ENCODE measurements at places on chromosomes 5 and 9.

DNA sequence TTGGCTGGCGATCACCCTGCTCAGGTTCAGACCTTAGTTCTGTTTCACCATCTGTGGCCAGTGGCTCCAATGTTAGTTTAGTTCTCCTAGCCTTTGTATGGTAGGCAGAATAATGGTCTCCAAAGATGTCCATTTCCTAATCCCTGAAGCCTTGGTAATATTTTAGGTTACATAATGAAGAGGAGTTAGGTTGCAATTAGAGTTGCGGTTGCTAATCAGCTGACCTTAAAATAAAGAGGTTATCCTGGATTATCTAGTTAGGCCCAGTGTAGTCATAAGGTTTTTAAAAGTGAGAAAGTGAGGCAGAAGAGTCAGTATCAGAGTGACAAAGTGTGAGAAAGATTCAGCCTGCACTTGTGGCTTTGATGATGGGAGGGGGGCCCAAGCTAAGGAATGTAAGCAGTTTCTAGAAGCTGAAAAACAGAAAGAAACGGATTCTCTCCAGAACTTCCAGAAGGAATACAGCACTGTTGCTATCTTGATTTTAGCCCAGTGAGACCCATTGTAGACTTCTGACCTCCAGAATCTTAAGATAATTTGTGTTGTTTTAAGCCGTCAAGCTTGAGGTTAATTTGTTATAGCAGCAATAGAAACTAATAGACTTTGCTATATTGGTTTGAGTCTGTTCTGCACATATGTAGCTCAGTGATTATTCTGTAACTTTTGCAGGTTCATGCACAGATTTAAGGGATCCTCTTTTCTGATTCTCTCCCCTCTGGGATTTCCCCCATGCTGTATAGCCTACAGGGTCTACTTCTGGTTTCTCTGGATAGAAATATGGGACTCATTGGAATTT is 21.6 kb downstream of the LNPEP start:
- DNase-seq = no peak

DNA sequence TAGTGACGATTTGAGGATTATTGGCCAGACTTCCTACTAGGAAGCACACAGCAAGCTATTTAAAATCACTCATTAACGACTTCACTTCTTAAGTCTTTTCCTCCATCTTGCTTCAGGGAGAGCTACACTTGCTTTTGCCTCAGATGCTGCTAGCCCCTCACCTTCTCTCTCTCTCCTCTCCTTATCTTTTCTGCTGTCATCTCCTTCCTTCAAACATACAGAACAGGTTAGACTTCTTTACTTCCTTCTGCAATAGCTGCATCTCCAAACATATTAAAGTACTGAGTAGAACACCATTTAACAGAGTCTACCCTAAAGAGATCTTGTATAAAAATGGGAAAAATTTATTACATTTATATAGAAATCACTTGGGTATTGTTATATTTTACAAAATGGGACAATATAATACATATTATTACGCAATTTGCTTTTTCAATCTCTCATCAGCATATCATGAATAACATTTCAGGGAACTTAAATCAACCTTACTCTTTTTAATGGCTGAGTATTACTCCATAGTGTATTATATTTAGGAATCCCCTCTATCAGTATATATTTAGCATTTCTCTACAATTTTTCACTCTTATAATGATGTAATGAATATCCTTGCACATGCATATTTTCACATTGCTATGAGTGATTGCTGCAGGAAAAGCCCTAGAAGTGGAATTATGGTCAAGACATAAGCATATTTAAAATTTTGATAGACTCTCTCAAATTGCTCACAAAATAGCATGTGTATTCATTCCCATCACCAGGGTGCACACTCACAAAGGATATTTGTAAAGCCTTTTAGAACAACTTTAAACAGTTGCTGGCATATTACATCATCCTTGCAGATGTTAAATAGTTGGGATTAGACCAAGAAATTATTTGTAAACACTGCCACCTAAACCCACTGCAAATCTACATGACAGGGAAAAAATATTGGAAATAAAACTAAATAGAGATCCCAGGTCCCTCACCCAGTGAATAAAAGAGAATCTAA is 164.5 kb upstream of the NFIB start:
- no peak for DNase-seq

GRCh38 chr9:126393876-126394275 is 67.2 kb downstream of the MVB12B start:
- DNase-seq = no peak

GRCh38 chr5:78280261-78280660 is 14.2 kb downstream of the AP3B1 start:
- no peak for DNase-seq

DNA sequence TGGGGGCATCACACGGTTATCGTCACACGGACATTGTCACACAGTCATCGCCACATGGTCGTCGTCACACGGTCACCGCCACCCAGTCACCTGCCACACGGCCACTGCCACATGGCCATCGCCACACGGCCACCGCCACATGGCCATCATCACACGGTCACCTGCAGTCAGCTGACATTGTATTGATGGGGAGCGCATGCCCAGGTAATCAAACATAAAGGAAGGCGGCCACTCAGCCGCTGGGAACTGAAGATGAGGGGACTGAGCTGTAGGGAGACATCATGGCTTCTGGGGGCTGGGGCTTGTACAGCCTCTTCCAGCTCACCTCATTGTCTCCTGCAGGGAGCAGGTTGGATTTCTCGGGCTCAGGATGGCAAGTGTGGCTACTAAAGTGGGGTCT is 49.2 kb downstream of the MRPL36 start:
- no peak for DNase-seq

DNA sequence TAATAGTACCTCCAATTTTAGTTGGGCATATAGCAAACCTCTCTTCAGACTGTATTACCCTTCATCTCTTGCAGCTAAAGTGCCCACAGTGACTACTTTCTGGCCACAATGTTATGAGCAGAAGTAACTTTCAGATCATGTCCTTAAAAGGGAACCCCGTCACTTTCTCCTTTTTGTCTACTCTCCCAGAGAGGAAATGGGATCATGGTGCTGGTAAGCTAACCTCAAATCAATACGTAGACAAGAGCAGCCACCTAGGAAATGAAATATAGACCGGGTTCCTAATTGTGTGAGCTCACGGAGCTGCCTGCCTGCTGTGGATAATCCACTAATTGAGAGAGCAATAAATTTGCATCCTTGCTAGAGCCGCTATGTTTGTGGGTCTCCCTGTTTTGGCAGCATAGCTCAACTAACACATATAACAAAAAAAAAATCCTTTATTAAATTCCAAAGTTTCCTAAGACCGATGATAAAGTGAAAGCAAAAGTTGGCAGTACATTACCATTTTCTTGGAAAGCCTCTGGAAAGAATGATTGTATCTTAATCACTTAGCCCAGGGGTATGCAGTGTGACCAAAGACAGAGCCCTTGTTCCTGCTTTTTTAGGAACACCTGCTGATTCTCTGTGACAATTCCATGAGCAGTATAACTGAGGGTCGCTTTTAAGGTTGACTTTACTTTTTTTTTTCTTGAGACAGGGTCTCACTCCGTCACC is 5.6 kb upstream of the IL7R start:
- DNase-seq = no peak

- no peak for DNase-seq
Observed at GRCh38 chr5:101878190-101878589, 417.9 kb downstream of the SLCO4C1 start.

GRCh38 chr5:173910215-173910614 is 22.1 kb downstream of the CPEB4 start:
- no peak for DNase-seq

Data from NCI-H2081 treated with DMSO at 0.1 percent for 48 hours (cell line).